ENCODE measurements at places on chromosomes 4 and X.

DNA sequence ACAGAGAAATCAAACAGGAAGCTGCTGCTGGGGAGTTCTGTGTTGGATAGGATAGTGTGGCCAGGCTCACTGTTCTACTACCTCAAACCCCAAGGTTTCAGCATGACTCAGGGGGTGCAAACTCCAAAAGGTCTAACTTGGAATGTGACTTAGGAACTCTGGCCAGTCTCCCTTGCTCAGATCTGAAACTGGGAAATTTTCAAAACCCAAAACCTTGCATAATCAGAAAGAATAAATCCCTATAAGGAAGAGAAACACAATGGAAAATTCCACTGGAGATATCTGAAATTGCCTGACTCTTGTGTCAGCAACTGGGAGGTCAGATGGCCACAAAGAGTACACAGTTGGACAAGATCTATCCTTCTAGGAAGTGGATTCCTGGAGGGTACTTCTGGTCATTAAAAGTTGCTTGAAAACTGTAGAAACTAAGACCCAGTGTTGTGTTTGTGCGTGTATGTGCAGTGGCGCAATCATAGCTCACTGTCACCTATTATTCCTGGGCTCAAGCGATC is 58.0 kb downstream of the PPEF2 start:
- DNase-seq, result no peak

GRCh38 chr4:75834772-75835154 is 67.5 kb downstream of the PPEF2 start:
- DNase-seq, result no peak

DNA sequence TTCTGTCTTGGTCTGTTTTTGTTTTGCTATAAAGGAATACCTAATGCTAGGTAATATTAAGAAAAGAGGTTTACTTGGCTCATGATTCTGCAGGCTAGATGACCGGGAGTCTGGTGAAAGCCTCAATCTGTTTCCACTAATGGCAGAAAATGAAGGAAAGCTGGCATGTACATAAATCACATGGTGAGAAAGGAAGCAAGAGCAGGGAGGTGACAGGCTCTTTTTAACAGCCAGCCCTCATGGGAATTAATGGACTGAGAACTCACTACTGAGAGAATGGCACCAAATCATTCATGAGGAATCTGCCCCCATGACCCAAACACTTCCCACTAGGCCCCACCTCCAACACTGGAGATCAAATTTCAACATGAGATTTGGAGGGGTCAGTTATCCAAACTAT is 27.6 kb downstream of the SATL1 start:
- no peak for DNase-seq

GRCh38 chr4:105068516-105068915 is 78.2 kb upstream of the TET2 start:
- no peak for DNase-seq

- DNase-seq, result no peak
Measured at GRCh38 chr4:866761-867390, 40.9 kb upstream of the CPLX1 start.

Data from sigmoid colon (tissue), 7 donors.